ENCODE measurements at places on chromosomes 2 and 18.

- no peak for DNase-seq
Measured at GRCh38 chr2:170375192-170375591, 197.2 kb downstream of the MYO3B start.

- no peak for DNase-seq
Measured at GRCh38 chr2:189648846-189649509, 12.3 kb upstream of the ASNSD1 start.

GRCh38 chr2:100188326-100188725, 45.9 kb upstream of the AFF3 start:
- DNase-seq = no peak

GRCh38 chr18:57441071-57441794, 6.1 kb downstream of the ONECUT2 start:
- DNase-seq = no peak

DNA sequence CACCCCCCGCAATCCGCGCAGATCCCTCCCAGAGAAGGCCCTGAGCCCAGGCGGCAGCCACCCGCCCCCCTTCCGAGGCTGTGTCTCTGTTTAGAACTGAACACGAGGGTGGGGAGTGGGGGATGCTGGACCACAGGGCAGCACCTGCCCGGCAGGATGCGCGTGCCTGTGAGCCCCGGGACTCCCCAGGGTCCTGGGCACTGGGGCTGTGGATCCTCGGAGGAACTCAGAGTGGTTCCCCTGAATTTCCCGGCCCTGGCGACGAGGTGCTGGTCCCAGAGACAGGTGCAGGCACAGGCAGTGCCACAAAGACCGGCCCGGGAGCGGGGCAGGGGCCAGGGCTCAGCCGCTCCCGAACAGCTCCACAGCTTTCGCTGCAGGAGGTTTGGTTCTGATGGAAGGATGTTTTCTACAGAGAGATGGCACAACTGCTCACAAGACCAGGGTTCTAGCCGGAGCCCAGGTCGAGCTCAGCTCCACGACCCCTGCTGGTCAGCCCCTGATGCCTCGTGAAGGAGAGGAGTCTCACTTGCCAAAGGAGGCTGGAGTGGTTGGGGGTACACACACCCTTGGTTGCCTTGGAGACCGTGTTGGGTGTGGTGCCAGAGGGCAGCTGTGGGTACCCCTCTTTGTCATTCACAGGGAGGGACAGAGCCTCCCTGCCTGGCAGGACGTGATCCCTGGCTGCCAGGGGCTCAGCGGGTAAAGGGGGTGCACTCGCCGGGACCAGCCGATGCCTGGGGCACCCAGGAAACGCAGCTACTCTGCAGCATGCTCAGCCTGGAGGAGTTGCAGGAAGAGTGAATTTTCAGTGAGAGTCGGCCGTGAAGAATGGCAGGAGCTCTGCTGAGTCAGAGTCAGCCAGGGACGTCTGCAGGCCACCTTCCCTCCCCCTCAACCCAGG, 4.4 kb upstream of the NEU4 start:
- DNase-seq = peak; percentile 58

- DNase-seq = no peak
Measured at GRCh38 chr2:10912796-10913455, 1.2 kb downstream of the KCNF1 start.

GRCh38 chr2:25373269-25373981, 31.7 kb upstream of the DNMT3A start:
- DNase-seq = no peak

Data from GM12891 (cell line).